ENCODE measurements at places on chromosomes 7 and 10.

DNA sequence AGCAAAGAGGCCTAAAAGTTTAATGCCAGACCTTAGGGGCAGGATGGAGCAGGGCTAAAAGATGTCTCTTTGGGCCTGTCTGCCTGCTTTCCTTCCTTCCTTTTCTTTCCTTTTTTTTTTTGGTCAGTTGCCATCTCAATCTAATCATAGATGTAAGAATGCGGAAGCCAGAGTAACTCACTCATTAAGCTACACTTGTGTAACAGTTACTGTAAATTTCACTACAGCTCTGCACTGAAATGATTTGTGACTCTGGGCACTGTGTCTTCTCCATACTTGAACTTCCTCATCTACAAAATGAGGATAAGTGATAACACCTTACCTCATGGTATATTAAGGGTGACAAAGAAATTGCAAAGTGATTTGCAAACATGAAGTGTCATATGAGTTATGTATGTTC lies 75.5 kb upstream of the AGK start:
- DNase-seq: no peak

DNA sequence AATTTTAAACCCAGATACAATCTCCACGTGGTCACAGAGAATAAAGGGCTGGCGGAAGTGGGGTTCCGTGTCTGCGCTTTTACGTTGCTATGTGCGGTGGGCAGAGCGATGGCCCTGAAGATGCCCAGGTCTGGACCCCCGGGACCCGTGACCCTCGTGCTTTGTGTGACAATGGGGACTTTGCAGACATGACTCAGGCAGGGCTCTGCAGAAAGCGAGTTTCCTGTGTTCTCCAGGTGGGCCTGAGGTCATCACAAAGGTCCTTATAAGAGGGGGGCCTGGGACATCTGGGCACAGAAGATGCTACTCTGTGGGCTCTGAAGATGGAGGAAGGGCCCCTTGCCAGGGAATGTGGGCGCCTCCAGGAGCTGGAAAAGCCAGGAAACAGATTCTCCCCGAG lies 95.3 kb downstream of the ELFN1 start:
- no peak for DNase-seq

GRCh38 chr10:7046615-7047014 lies 364.2 kb downstream of the SFMBT2 start:
- DNase-seq: no peak

- no peak for DNase-seq
Measured at GRCh38 chr7:143318661-143319060, 2.8 kb downstream of the CLCN1 start.

GRCh38 chr10:124313374-124313773 lies 105.3 kb downstream of the OAT start:
- no peak for DNase-seq

GRCh38 chr10:119318411-119319160 lies 111.2 kb downstream of the GRK5 start:
- no peak for DNase-seq

DNA sequence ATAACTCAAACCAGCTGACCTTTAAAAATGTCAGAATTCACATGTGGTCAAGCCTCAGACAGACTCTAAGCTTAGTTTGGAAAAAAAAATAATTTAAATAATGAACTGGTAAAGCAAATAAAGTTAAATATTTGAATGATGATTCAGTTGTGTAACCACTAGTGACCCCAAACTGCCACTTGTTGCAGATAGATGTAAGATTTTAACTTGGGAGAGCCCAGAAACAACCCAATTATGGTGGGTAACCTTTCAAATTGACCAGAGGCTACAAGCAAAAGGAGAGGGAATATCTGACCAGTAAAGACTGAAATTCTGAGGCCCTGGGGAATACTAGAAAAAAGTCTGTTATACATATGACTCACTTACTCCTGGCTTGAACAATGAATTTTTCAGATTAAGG lies 268.1 kb downstream of the HPSE2 start:
- DNase-seq: no peak

GRCh38 chr10:95289003-95289920 lies 1.5 kb downstream of the PDLIM1 start:
- peak; percentile 55 for DNase-seq

- DNase-seq: no peak
Measured at GRCh38 chr10:86391236-86391840, 24.7 kb upstream of the GRID1 start.

GRCh38 chr10:133091316-133091715 lies 3.6 kb downstream of the ADGRA1 start:
- no peak for DNase-seq

DNA sequence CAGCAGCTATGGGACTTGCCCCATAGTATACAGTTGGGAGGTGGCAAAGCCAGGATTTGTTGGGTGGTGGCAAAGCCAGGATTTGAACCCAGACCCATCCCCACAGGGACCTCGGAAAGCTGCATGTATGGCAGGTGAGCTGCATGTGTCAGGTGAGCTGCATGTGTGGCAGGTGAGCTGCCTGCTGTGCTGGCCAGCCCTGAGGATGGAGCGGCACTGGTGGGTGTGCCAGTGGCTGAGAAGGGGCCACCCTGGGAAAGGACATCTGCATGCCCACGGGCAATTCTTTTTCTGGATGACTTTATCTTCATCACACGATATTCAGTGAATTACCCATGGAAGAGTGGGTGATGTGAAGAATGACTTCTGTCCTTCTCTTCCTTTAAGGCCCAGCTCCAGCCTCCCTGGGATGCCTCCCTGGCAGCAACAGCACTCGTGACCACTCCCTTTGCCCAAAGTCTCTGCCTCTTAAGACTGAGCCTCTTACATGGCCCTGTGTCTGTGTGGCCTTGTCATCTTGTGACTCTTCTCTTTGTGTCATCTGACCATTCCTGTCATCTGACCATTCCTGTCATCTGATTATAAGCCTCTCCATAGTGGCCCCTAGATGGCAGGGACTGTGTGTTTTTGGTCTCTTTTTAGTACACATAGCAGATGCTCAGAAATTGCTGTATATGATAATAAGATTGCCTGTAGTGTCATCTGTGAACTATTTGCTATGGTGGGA lies 25.0 kb downstream of the CLEC2L start:
- DNase-seq: no peak

- DNase-seq: no peak
Measured at GRCh38 chr7:3914051-3914775, 613.2 kb downstream of the SDK1 start.

DNA sequence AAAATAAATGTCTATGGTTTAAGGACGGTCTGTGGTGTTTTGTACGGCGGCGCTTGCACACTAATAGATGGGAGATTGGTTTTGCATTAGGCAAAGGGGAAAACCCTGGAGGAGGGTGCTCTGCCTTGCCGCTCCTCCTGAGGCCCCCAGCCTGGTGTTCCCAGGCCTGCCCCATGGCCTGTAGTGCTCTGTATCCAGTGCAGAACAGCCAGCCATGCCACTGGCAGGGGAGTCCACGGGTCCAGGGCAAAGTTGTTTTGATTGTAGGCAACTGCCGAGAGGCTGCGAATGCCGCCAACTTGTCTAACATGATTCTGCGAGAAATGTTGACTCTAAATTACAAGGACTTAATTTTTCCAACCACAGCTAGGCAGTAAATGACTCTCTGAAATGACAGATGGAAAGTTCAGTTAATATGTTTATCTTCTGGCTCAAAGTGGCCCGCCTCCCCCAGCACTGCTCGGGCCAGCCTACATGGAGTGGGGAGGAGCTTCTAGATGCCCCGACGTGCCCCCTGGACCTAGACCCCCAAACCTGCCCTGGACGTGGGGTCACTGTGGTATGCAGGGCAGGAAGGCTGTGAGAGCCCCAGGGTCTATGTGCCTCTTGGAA lies 104.6 kb upstream of the GDF10 start:
- no peak for DNase-seq

DNA sequence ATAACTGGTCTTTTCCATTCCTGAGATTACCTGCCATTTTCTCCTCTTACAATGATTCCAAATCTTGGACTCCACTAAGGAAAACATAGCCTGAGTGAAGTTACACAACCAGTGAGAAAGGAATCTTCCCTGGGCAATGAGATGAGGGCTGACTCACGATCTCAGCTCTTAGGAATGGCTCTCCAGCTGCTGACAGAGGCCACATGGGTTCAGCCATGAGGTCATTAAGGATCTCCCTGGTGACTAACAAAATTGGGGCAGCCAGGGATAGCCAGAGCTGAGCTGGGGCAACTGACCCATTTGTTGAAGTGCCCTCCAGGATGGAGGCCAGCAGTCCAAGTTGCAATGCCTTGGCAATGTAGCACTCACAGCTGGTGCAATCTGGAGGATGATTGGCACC lies 78.7 kb upstream of the MKLN1 start:
- DNase-seq: no peak

DNA sequence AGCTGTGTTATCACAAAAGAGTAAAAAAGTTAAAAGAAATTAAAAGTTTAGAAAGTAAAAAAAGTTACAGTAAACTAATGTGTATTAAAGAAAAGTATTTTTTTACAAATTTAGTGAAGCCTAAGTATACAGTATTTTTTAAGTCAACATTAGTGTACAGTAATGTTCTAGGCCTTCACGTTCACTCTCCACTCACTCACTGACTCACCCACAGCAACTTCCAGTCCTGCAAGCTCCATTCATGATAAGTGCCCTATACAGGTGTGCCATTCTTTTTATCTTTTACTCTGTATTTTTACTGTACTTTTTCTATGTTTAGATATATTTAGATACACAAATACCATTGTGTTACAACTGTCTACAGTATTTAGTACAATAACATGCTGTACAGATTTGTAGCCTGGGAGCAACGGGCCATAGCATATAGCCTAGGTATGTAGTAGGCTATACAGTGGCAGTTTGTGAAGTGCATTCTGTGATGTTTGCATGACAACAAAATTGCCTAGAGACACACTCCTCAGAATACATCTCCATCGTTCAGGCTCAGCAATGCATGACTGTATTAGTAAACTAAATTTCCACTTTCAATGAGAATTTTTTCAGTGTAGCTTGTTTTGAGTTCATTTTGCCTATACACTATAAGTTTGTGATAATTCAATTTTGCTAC lies 539.9 kb upstream of the C7orf33 start:
- no peak for DNase-seq

GRCh38 chr10:58028597-58029366 lies 238.9 kb downstream of the IPMK start:
- DNase-seq: no peak

DNA sequence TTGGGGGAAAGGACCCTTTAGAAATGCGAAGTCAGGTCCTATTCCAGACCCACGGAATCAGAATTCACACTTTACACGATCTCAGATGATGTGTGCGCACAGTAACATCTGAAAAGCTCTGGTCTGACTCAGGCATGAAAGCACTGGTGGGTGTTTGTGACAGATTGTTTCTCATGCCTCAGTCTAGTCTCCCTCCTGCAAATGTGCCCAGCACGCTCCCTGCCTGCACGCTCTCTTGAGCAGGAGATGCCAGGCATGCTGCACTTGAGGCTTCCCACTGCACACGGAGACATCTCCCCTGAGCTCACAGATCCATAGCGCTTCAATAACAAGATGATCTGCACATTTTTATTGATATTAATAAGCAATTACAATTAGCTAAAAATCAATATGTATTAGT lies 23.6 kb upstream of the ZNF37A start:
- no peak for DNase-seq

DNA sequence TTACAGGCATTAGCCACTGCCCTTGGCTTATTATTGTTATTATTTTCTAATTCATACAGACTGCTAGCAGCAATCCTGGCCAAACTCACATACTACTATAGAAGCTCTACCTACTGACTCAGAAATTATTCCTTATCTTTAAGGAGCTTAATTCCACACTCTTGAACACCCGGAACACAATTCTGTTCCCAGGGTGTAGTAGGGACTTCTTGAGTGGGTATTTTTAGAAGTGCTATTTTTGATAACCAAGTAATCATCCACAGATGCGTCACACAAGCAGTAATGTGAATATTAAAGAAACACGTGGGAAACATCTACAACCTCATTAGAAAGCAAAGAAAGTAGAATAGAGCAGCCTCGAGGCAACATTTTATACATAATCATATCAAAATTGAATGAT lies 149.2 kb downstream of the PTEN start:
- no peak for DNase-seq

- no peak for DNase-seq
Measured at GRCh38 chr7:14021069-14021468, 31.6 kb upstream of the ETV1 start.

GRCh38 chr10:32189400-32190084 lies 133.3 kb upstream of the KIF5B start:
- DNase-seq: no peak

DNA sequence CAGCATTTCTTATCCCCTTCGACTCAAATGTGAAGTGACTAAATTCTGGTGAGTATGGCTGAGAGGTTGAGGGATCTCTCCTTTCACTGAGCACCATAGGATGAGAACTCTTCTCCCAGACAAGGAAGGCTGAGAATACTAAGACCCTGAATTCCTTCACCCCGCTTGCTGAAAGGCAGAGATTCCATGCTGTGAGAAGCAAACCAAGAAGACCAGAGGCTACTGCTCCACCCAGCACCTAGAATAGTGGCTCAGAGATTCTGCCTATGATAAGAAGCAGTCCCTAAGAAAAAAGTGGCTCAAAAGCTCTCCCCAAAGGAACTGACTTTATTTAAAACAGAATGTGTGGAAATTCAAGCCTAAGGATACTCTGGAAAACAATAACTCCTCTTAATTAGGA lies 26.7 kb upstream of the WNT2 start:
- no peak for DNase-seq

GRCh38 chr7:103989200-103989784 lies at the start of gene RELN:
RELN (minus strand) TSS chr7:103989658; CDS start chr7:103989356, 302 bp downstream.
- peak; percentile 84 for DNase-seq

GRCh38 chr7:16462431-16462889 lies 3.1 kb downstream of the SOSTDC1 start:
- DNase-seq: no peak

GRCh38 chr10:69223028-69223342 lies 2.9 kb downstream of the HKDC1 start:
- DNase-seq: no peak

DNA sequence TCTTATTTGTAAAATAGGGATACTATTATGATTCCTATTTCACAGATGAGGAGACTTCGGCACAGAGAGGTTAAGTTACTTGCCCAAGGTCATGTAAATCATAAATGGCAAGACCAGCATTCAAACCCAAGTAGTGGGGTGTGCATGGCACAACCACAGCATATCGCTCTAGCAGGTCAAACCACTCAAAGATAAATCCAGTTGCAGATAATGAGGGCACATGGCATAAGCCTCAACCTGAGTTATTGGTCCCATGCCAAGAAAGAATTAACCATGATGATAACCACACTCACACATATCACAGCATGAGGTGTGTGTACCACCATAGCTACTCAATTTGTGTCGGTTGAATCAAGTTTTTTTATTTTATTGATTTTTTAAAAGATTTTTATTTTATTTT lies 180.5 kb downstream of the CREB5 start:
- no peak for DNase-seq

DNA sequence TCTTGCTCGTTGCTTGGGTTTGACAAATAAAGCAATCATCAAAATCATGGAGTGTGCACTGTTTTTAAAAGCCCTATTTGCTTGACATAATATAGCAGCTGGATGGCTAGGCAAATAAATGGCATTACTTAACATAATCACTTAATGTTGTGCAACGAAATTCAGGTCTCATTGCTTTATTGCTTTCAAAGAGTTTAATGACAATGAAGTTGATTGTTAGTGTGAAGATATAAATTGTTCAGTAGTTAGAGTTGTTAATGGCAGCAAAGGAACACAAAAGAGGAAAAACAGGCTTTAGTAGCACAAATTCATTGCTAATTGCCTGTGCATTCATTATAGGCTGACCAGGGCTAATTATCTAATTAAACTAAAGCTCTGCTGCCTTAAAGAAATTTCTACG lies 7.6 kb upstream of the ADO start:
- DNase-seq: no peak
